Dermis microvascular lymphatic vessel endothelial cell (primary cell): ENCODE measurements at places on chromosomes 4 and X. TPM values are rescaled to one million over a fixed set of nuclear protein-coding genes. Genes with fewer than 3 reads are reported as not detected.

Gene GAGE1
- not detected in 2 replicates for total RNA-seq

Gene CXCR3
- total RNA-seq: not detected in 2 replicates

Gene PAGE2B
- not detected in 2 replicates for total RNA-seq

Gene KLHL4
- 82.5 and 157 TPM in 2 replicates for total RNA-seq

Gene CLNK
- total RNA-seq: under 0.01 TPM in 1 of 2 replicates, not detected in the other

Gene CFAP97
- total RNA-seq: 21.4 and 25.0 TPM in 2 replicates

Gene SLC49A3
- 4.4 and 9.7 TPM in 2 replicates for total RNA-seq

Gene C4orf50
- under 0.01 TPM in 2 replicates for total RNA-seq

GRCh38 chr4:79431839-79432238, 23.8 kb upstream of the GK2 start:
- no peak for DNase-seq

DNA sequence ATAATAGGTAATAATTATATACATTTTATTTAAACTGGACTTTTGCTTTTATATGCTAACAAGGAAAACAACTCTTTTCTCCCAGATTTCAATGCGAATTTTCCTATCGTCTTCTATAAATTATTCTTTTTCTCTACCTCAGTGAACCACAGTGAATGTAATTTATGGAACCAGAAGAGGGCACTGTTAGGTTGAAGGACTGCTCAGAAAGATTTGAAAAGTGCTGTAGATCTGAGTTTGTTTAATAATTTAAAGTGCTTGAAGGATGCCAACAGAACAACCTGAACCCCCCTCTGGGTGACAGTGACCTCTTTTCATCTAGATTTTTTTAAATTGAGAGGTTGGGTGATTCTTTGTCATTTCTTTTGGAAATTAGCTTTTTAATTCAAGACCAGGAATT, 54.9 kb downstream of the PHOX2B start:
- peak; percentile 31 for DNase-seq

DNA sequence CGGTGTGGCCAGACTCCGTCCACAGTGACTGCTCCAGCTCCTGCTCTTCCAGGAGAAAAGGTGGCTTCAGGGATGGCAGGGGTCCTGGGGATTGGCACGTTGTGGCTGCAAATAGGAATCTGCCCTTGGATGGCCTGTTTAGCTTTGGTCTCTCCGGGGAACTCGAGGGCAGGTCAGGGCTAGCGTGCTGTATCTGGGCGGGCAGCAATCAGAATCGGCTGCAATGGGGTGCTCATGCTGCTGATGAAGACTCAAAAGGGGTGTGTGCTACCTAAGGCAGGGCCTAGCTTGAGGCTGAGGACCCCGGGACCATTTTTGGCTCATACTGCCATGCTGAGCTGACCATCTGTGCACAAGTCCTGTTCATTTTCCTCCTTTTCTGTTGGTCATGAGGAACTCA, 51.3 kb downstream of the RGS12 start:
- no peak for DNase-seq

DNA sequence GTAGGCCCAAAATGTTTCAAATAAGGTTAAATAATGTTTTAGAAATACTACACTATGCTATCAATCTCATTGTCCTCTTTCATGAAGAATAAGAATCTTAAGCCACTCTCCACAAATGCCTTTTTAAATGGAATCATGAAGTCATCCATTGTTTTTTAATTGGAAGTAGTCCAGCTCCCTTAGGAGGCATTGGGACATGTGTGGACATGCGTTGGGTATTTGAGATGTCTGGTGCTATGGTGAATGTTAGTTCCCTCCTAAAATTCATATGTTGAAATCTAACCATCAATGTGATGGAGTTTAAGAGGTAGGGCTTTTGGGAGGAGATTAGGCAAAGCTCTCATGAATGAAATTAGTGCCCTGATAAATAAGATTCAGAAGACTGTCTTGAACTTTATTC, 289.0 kb downstream of the C4orf33 start:
- no peak for DNase-seq

GRCh38 chrX:120452131-120452530, 17.0 kb downstream of the LAMP2 start:
- DNase-seq: peak; percentile 13

DNA sequence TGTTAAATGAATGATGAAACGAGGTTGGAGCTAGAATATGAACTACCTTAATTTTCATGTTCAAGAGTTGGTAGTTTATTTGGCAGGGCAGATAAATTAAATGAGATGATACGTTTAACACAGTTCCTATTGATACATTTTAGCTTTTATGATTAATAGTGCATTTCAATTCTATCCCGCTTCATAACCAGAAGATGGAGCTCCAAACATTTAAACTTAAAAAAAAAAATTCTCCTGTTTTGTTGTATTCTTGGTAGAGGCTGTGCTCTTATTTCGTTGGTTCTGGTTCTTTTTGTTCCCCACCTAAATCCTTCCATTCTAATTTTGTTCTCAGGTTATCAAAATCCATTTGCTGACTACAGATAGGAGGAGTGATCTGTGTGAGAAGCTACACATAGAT, 71.8 kb upstream of the PTPN13 start:
- no peak for DNase-seq

- no peak for DNase-seq
These were observed 72.6 kb downstream of the ANK2 start for GRCh38 chr4:113122066-113122465.

DNA sequence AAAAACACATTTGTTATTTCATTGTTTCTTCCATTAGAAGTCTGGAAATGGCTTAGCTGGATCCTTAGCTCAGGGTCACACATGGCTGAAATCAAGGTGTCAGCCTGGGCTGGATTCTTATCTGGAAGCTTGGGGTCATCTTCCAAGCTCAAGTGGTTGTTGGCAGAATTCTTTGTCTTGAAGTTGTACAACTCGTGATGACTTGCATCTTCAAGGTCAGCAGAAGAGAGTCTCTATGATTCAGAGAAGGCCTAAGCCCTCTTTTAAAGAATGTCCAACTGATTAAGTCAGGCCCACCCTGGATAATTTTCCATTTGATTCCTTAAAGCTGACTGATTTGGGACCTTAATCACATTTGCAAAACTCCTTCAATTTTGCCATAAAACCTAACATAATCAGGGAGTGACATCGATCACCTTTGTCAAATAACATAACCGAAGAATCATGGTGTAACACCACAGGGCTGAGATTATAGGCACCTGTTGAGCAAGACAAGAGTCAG, 22.1 kb downstream of the TMSB4X start:
- DNase-seq: no peak

GRCh38 chr4:52566136-52567031, 92.7 kb downstream of the USP46 start:
- DNase-seq: no peak

- DNase-seq: no peak
These were observed 395.5 kb downstream of the ARHGAP24 start for GRCh38 chr4:85870298-85871083.

GRCh38 chr4:36142504-36142903, 101.8 kb downstream of the ARAP2 start:
- DNase-seq: no peak

GRCh38 chr4:176641237-176641636, 151.5 kb downstream of the VEGFC start:
- DNase-seq: no peak

GRCh38 chrX:155056877-155057792, 13.8 kb downstream of the CMC4 start:
- DNase-seq: peak; percentile 55

GRCh38 chrX:40570346-40571093, 10.2 kb upstream of the ATP6AP2 start:
- no peak for DNase-seq

DNA sequence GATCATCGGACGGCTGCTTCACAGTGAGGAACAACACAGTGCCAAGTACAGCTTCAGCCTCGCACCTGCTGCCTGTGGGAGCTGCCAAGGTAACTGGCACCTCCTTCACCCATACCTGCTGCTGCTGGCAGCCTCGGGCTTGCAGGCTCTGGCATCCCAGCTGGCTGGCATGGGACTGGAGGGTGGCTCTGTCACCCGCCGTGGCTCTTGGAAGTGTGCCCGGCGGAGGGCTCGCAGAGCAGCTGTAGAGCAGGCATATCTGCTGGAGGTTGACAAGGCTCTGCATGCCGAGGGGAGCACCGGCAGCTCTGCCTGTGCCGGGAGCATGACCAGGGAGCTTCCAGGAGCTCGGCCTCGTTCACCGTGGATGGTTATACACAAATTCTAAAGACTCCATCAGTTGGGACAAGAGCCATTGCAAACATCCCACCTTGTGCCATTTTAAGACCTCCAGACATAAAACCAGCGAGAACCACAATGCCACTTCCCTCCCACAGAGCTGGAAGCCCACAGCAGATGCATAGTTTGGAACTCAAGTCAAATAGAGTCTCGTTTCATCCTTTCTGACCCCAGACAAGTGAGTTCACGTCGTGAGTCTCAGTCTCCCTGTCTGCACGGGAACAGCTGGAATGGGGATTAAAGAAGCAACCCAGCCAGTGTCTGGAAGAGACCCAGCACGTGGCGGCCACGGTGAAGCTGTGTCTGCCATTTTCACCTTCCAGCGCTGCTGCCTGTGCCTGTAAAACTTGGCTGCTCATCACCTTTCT, 84.3 kb upstream of the PSAPL1 start:
- DNase-seq: no peak

DNA sequence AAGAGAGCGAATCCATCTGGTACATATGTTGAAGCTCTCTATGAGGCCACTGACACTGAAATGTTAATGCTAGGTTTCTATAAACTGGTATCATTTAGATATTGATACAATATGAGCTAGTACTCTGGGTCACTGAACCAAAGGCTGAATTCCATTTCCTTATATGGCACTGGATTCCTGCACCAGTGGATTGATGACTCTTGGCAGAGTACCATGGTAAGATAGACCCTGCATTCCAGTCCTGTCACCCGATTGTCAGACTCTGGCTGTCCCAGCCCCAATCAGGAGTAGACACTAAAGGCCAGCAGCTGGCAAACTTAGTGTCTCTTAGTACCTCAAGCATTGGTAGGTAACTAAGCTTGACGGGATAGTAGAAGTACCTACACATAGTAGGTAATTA, 44.0 kb upstream of the EOLA2 start:
- DNase-seq: no peak

- DNase-seq: no peak
These were observed 28.5 kb upstream of the TSR2 start for GRCh38 chrX:54411732-54412131.

- DNase-seq: no peak
These were observed 109.7 kb downstream of the NR3C2 start for GRCh38 chr4:148332486-148332885.

DNA sequence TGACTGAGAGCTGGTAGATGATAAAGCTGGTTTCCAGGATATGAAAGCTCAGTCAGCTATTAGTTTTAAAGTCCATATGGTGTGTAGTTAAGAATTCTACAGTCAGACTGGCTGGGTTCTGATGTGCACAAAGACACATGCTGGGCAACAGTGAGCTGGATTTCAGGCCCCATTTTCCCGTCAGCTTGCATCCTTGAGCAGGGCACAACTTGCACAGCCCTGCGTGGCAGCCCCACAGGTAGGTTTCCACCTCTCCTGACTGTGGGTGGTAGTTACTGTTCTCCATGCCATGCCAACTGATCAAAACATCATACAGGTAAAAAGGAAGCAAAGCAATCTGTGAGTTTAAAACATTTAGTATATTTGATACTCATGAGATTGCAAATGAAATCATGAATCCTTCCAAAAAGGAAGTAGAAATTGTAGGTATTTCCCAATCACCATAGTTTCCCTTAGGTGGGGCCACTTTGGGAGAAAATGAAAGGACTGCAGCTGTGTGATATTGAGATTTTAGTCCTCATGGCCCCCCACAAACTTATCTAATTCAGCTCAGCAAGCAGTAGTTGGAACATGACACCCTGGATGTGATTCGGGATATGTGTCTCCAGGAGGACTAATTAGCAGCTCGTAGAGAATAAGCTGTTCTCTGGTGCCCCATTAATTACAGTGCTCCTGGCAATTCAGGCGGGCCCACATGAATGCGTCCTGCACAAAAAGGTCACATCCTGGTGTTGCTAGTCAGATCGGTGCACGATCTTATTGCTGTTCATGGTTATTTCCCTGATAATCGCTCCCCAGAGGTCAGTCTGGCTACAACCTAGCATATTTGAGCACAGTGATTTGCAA, 42.4 kb upstream of the NOCT start:
- DNase-seq: no peak

GRCh38 chr4:139524062-139524631, 31.9 kb downstream of the SETD7 start:
- no peak for DNase-seq

GRCh38 chr4:37358748-37359147, 114.2 kb downstream of the NWD2 start:
- no peak for DNase-seq

DNA sequence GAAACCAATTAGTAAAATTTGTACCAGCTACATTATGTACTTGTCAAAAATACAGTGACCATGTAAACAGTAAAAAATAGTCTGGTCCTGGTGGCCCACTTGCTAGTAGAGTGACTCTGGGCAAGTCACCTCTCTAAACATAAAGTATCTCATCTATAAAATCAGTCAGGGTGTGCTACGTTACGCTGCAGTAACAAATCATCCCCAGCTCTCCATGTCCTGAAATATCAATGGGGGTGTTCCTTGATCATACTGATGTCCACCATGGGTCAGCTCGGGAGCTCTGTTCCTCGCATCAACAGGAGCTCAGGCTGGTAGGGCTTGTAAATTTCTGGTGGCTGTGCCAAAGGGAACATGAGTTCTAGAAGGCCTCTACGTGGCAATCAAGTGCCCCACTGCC, 268.6 kb downstream of the RAB28 start:
- no peak for DNase-seq
